Kidney (tissue), 22 donors: ENCODE measurements at places on chromosomes 12 and 14.

- H3K4me3 ChIP-seq = no peak overlapping the region
- no peak overlapping the region for H3K27ac ChIP-seq
- no peaks in the 10 kb centered on the region for H3K36me3 ChIP-seq
- H3K4me1 ChIP-seq = no peaks in the 10 kb centered on the region
Observed at GRCh38 chr12:14326699-14327098, 38.8 kb upstream of the ATF7IP start.

DNA sequence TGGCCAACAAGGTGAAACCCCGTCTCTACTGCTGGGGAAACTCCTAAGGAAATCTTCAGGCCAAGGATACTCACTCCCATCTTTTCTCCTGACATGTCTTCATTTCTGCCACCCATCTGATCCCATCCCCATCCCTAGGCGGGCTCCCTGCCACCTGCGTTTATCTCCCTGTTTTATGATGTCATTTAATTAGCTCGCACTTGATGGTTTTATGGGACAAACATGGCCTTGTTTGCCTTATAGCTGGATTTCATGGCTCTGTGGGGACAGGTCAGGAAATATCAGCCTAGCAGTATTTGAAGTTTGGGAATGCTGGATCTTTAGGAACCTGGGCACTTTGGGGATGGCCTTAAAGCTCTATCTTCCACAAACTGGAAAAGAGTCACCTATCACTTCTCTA lies 88.5 kb upstream of the CISTR start:
- DNase-seq = no peak
- H3K27me3 ChIP-seq = no peaks in the 10 kb centered on the region
- no peaks in the 10 kb centered on the region for H3K4me1 ChIP-seq
- H3K36me3 ChIP-seq = no peaks in the 10 kb centered on the region
- H3K27ac ChIP-seq = no peak overlapping the region

DNA sequence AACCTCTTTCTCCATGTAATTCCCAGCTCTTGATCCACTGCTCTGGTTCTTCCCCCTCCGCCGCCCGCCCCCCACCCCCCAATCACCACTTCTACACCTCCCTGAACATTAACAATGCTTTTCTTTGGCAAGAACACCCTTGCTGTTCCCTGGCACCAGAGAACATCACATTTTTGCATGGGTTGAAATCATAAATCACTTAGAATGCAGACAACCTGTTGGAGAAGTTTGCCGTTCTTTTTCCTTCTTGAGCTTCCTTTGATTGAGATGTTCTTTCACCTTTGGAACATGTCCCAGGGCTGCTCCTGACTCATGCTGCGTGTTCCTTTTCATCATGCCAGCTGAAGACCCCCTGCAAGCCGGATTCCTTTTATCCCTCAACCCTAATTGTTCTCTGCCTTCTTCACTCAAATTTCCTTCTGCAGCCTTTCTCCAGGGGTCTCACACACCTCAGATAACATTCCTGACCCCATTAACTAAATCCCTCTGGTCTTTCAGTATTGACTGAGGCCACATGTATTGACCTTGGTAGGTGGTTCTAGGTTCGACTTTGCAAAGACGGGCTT lies 294.1 kb upstream of the TMPO start:
- no peak for DNase-seq
- H3K27ac ChIP-seq = no peak overlapping the region
- no peak overlapping the region for H3K4me3 ChIP-seq
- no peaks in the 10 kb centered on the region for H3K36me3 ChIP-seq
- H3K4me1 ChIP-seq = no peaks in the 10 kb centered on the region
- H3K27me3 ChIP-seq = no peaks in the 10 kb centered on the region

GRCh38 chr12:94266796-94267536 lies 118.6 kb downstream of the PLXNC1 start:
- no peaks in the 10 kb centered on the region for H3K4me1 ChIP-seq
- no peak overlapping the region for H3K4me3 ChIP-seq
- no peak overlapping the region for H3K27ac ChIP-seq

- DNase-seq = peak; percentile 70
- H3K36me3 ChIP-seq = no peaks in the 10 kb centered on the region
- no peaks in the 10 kb centered on the region for H3K27me3 ChIP-seq
- peak overlapping the region; percentile 9 for H3K4me3 ChIP-seq
Observed at GRCh38 chr12:104138797-104139152, 765 bp upstream of the NFYB start.

DNA sequence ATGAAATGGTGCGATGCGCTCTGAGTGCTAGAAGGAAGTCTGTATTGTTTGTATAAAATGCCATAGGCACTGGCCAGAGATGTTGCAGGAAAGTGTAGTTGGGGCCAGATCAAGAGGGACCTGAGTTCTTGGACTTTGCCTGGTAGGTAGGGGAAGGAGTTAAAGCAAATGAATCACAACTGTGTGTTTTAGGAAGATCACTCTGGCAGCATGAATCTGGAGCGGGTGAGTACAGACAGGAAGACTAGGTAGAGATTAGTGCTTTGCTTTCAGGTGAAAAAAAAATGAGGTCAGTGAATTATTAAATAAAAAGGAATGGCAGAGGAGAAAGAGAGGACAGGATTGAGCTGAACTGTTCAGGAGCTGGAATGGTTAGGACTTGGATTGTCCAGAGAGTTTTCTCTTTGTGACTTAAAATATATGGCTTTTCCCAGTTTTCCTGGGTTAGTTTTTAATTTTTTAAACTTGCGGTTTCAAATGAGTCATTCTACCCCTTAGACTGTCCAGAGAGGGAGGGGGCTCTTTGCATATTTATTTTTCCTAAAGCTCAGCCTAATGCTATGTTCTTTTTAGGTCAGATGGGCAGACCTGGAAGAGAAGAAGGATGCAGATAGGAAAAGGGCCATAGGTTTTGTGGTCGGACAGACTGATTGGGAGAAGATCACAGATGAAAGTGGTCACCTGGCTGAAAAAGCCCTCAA lies 41.1 kb downstream of the PROX2 start:
- H3K27ac ChIP-seq = peak overlapping the region; percentile 48
- H3K27me3 ChIP-seq = no peaks in the 10 kb centered on the region
- H3K4me3 ChIP-seq = no peak overlapping the region
- no peaks in the 10 kb centered on the region for H3K4me1 ChIP-seq
- DNase-seq = no peak
